SK-N-SH (cell line): ENCODE measurements at places on chromosomes 2 and 18.

DNA sequence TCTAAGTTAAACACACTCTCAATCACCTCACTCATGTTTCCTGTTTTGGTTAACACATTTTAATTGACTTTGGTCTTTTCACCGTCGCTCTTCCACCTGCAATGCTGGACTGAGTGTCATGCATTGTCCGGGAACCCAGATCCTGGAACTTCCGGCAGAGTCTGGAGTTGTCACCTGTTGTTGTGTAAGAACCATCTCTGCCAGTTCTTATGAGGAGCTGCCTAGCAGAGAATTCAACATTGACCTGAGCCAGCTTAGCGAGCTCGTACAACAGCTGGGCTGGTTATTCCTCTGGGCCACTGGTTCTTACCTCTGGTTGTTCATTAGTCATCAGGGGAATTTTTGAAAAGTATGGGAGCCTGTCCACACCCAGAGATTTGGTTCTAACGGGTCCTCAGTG is 75.7 kb downstream of the BCL2L11 start:
- DNase-seq = no peak

DNA sequence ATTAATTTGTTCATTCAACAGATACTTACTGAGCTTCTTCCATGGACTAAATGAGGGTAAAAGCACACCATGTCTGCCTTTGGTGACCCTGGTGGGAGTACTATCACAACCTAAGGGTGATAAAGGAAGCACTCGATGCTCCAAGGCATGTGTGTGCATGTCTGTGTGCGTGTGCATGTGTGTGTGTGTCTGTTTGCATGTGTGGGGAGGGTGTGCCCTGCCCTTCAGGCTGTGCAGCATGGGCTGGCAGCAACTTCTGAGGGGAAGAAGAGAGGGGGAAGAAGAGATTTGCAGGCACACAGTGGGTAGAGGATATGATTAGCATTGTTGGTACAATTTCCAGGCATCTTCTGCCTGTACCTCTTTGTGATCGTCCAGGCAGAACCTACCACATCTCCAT is 121.6 kb downstream of the ACOXL start:
- DNase-seq = no peak

DNA sequence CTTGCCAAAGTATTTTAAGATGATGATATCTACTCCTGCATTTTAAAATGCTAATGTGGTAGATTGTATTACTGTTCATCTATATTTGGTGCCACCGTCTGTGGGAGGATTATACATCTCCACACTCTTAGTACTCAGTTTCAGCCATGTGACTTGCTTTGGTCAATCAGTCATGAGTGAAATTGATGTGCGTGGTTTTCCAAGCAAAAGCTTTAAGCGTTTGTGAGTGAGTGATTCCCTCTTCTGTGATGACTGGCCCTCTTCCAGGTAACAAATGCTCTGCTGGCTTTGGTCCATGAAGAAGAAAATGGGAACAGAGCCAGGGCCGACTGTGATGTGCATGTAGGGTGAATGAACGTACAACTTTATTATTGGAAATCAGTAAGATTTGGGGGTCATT is 330.4 kb downstream of the LPIN1 start:
- peak; percentile 51 for DNase-seq

DNA sequence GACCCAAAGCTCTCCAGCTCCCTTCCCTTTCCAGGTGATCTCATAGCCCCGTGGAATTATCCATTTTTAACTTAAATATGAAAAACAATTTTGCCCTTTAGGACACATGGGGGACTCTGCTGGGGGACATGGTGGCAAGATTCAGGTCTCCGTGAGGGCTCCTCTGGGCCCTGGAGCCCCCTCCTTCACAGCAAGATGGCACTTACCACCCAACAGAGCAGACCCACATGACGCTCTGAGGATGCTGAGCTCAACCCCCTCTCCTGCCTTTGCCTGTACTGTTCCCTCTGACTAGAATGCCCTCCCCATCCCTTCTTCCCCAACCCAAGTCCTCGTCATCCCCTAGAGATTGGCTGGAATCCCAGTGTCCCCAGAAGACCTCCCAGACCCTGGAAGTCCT is 17.2 kb downstream of the TEX51 start:
- no peak for DNase-seq

DNA sequence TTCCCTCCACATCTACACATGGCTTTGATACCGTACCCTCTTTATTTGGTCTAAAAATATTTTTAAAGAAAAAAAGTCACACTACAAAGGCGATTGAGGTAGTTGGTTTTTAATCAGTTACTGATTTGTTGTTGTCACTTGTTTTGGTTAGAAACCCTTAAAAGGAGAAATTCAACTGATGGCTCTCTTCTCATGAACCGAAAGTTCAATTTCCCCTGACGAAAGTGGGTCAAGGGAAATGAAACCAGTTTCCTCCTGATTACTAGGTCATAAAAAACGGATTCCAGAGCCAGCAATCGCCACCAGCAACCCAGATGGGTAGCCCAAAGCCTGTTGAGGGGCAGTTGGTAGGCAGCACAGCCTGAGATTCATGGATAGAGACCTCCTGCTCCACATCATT is 63.2 kb downstream of the DLGAP1 start:
- DNase-seq = no peak

DNA sequence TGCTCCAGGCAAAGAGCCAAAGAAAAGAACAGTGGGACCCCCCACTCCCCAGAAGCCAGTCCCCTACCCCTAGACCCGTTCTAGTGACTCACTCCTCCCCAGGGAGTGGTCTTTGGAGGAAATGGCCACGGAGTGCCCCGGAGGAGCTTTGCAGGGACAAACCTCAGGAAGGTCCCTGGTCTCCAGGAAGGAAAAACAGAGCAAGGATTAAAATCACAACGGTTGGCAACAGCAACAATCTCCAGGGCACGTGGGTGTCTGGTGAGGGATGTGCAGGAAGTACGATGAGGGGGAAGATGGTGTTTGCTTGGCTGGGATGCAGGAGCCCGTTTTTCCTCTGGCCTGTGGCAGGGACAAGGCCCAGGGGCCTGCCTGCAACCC is 135.0 kb downstream of the SMAD2 start:
- DNase-seq = peak; percentile 40

- no peak for DNase-seq
Measured at GRCh38 chr2:130806370-130806769, 30.3 kb upstream of the ARHGEF4 start.
